ENCODE measurements at places on chromosomes 4 and X.

- DNase-seq, result no peak
These were observed 10.6 kb downstream of the SULT1B1 start for GRCh38 chr4:69749771-69750170.

DNA sequence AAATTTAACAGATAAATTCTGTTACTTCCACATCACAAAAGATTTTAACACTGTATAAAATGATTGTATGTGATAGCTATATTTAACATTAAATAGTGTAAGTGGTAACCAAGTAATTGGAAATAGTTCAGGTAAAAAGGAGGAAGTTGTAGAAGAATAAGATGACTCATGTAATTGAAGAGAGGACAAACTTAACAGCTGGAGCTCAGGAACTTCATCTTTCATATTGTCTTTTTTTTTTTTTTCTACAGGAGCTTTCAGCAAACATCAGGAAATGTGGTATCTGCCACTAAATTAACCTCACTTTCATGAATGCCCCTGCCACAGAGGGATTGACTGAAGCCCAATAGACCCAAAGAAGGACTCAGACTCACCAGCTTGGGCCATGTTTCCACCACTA, 188.4 kb upstream of the VEGFC start:
- DNase-seq, result no peak

GRCh38 chr4:163107754-163108153, 58.9 kb downstream of the NAF1 start:
- DNase-seq, result no peak

- no peak for DNase-seq
These were observed 83.3 kb downstream of the SPRY1 start for GRCh38 chr4:123479944-123480343.

GRCh38 chr4:41458689-41459088, 79.3 kb upstream of the LIMCH1 start:
- DNase-seq, result no peak

GRCh38 chr4:9875516-9875915, 94.1 kb downstream of the DRD5 start:
- no peak for DNase-seq

GRCh38 chr4:152992466-152992865, 56.3 kb downstream of the FHDC1 start:
- no peak for DNase-seq

- DNase-seq, result no peak
These were observed 12.9 kb upstream of the SYP start for GRCh38 chrX:49212861-49213260.

DNA sequence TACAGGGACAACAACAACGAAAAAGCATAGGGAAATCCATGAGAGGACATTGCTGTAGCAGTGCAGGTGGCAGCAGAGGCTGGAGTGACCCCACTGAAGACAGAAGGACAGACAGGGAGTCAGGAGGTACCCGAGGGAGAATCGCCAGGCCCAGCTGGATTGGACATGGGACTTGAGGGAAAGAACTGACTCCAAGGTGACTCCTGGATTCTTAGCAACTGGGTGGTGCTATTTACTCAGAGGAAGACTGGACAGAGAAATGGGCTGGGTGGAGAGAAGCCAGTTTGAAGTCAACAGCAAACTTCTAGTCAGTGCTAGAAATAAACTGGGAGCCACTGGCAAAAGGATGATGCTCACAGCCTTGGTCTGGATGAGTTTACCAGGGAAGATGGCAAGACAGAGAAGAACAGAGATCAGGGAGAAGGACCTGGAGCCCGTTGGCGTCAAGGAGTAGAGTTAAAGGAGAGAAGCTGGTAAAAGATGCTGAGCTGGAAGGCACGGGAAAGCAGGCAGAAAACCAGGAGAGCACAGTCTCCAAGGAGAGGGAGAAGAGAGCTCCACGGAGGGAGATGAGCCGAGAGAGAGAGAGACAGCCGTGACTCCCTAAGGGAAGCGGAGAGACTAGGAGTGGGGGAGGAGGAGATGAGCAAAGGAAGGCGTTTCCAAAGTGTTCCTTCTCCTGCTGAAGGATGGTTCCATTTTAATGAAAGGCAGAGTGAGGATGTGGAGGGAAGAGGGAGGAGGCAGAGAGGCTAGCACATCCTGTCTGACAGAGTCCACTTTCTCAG, 119.4 kb downstream of the AFAP1 start:
- DNase-seq, result no peak

DNA sequence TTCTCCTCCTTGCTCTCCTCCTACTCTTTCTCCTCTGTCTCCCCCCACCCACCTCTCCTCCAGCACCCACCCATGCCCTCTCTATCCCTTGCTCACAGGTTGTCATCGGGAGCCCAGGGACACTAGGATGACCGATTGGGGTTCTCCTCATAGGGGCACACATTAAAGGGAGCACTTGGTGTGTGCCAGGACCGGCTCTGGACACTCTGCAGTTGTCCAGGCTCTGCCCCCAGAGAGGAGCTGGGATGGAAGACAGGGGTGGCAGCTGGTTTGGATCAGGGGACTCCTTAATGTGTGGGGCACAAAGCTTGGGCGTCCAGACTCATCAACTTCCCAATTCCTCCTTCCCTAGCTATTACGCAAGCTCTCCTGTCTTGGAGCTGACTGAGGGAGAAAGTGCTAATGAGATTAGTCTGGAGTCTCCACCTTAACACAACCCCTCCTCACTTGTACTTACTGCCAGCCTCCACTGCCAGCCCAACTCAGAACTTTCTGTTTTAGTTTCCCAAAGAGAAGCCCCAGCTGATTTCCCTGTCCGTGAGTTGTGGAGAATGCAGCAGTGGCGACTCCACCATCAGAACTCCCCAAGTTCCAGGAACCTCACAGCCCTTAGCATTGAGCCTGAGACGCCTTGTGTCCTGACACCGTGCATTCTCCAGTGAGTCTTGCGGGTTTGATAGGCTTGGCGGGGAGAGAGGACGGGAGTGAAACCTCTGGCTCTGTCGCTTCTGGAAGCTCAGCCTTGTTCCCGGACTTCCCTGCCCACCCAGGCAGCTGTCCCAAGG, 52.2 kb downstream of the CXorf49B start:
- no peak for DNase-seq

- no peak for DNase-seq
These were observed 8.1 kb downstream of the CRMP1 start for GRCh38 chr4:5884796-5885195.
